ENCODE measurements at places on chromosomes 12 and 14.
A peak's percentile ranks its signal among the peaks of the same experiment; 100 is the strongest.

- no peak for DNase-seq
These were observed 53.1 kb downstream of the FUT8 start for GRCh38 chr14:65465584-65465983.

DNA sequence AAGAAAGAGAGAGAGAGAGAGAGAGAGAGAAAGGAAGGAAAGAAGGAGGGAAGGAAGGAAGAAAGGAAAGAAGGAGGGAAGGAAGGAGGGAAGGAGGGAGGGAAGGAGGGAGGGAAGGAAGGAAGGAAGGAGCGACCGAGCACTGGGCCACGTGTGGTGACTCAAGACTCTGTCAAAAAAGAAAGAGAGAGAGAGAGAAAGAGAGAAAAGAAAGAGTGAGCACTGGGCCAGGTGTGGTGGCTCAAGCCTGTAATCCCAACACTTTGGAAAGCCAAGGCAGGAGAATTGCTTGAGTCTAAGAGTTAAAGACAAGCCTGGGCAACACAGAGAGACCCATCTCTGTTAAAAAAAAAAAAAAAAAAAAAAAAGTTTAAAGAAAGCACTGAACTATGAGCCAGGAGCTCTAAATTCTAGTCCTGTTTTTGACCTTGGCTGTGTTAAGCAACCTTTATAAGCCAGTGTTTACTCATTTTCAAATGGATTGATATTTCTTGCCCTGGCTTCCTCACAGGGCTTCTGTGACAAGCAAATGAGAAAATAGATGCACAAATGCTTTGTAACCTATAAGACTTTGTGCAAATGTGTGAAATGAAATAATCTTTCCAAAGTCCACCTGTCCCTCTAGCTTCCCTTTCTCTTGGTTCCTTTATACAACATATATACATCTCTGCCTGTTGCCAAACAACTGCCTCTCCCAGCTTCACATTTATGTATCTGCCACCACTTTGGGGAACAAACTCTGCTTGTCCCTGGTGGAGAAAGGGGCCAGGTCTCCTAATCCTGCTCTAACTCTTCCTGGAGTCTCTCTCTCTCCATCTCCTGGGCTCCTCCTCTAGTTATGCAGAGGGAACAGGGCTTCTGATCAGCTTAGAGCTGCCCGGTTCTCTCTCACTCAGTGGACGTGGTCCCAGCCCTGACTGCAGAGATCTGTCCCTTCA, 16.1 kb upstream of the PLEKHG6 start:
- no peak for DNase-seq

DNA sequence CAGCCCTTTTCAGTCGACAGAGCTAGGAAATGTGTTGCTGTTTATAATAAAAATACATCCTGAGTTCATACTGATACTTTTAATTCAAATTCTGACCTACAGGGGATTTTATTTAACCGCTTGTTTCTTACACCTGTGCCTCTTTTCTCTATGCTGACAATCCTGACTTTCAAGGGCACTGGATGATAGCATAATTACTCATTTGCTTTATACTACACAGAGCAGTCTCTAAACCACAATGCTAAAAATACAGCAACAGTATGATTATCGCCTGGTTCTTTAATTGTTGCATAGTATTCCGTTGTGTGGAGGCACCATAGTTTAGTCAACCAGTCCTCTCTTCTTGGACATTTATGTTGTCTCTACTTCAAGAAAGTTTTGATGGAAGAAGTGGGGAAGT, 372.9 kb downstream of the DPF3 start:
- DNase-seq, result no peak

GRCh38 chr12:121712461-121713256, at the start of gene TMEM120B:
TMEM120B (plus strand) TSS chr12:121712752; CDS start chr12:121712896, 144 bp downstream.
- DNase-seq, result peak; percentile 71

- DNase-seq, result no peak
These were observed 192.4 kb downstream of the PELI2 start for GRCh38 chr14:56310643-56311042.

- no peak for DNase-seq
These were observed 172.4 kb upstream of the NTF3 start for GRCh38 chr12:5259523-5259922.

DNA sequence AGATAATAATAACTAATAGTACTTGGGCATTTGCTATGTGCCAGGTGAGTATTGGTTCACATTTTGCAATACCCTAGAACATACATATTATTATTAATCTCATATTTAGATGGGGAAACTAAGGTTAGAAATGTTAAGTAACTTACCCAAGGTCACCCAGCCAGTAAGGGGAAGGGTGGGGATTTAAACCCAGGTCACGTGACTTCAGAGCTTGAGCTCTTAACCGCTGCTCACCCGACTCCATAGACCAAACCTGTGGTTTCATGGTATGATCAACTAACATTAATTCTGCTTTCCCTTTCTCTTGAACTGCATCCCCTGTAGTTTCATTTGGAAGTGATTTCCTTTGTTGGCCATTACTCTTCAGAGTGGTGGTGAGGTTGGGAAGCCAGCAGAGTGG, 242.3 kb downstream of the NRXN3 start:
- DNase-seq, result no peak

- no peak for DNase-seq
These were observed 17.8 kb downstream of the FBLN5 start for GRCh38 chr14:91929700-91930099.

DNA sequence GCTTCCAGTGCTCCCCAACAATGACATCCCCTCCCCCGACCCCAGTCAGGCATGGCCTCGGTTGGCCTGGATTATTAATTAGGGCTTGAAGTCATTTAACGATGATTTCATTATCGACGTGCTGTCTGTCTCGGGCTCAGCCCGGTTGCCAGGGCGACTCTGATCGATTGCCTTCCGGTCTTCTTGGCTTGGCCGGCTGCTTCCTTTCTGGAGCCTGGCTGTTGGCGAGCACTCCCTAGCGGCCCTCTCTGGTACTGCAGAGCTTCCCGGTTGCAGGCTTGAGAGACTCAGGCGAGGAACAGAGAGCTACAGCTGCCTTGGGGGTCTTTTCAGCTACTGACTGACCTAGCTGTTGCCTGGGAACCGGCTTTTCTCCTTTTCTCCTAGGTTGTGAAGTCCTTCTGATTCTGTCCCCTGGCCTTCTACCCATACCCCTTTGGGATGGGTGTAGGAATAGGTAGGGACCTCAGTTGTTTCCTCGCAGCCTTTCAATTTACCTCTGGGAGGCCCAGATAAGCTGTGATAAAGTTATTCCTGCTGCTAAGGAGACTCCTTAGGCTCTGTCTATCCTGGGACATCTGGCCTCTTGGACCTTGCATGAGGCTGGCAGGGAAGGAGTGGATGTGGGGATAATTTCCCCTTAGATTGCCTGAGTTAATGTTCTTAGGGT, 5.5 kb upstream of the CISTR start:
- DNase-seq, result peak; percentile 46

DNA sequence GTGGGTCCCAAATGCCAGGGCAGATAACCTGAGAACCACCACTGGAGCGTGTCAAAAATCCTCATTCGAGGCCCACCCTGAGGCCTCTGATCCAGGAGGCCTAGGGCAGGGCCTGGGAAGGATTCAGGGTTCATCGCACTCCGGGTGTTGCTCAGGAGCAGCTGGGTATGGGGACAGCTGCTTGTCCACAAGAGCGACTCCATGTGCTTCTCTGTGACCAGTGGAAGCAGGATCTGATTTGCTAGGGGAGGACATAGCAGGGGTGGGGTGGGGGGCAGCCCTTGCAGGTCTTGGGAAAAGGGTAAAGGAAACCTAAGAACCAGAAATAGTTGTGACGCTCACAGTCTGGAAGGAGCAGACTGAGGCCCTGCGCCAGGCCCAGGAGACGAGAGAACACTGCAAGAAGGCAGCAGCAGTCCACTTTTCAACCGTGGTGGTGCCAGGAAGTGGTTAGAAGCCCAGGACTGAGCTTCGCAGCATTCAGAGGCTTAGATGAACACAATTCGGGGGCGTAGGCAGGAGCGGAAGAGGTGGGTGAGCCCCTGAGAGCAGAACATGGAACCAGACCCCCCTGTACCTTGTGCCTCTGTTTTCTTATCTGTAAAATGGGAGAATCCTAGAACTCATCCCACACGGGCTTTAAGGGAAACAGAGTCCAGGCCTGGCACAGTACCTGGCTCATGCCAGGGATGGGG, 33.7 kb downstream of the ITPK1 start:
- DNase-seq, result peak; percentile 50

DNA sequence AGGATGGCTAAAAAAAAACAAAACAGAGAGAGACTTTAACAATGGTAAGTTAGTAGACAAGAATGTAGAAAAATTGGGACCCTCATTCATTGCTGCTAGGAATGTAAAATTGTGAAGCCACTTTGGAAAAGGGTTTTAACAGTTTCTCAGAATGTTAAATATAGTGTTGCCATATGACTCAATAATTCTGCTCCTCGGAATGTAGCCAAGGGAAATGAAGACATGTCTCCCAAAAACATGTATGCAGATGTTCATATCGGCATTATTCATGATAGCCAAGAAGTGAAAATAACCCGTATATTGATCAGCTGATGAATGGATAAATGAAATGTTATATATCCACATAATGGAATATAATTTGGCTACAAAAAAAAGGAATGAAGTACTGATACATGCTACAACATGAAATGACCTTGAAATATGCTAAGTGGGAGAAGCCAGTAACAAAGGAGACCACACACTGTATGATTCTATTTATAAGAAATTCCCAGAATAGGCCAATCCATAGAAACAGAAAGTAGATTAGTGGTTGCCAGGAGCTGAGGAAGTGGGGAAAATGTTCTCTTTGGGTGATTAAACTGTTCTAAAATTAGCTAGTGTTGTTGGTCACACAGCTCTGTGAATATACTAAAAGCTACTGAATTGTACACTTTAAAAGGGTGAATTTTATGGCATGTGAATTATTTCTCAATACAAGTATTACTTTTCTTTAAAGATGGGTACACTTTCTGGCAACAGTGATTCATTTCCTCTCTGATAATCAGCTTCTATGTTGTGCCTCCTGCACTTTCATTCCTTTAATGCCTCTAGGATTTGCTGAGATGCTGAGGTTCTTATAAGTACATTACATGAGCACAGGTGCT, 132.5 kb downstream of the DAAM1 start:
- DNase-seq, result no peak

GRCh38 chr12:91249054-91249453, 66.4 kb upstream of the DCN start:
- DNase-seq, result no peak

GRCh38 chr14:38197001-38197783, 10.5 kb upstream of the SSTR1 start:
- no peak for DNase-seq

- no peak for DNase-seq
These were observed 96.9 kb downstream of the EML5 start for GRCh38 chr14:88695870-88696269.

- DNase-seq, result no peak
These were observed 114.3 kb downstream of the FLRT2 start for GRCh38 chr14:85644211-85644610.

DNA sequence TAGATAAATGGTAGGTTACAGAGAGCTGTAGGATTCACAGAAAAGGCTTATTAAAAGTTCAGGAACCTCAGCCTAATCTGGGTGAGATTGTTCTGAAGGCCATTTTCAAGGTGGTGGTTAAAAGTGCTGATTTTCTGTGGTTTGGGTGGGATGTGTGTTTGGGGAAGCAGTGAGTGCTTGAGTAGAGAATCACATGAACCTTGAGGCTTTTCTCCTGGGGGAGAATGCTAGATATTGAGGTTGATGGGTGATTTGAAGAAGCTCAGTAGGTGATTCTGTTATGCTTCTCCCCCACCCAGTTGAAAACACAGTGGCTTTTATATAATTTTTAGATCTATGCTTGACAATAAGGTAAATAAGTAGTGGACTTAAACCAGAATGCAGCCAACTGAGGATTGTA, 420.9 kb downstream of the PCNX1 start:
- no peak for DNase-seq

GRCh38 chr14:31027847-31028246, 1.7 kb upstream of the STRN3 start:
- DNase-seq, result no peak

GRCh38 chr14:76891391-76891790, 65.2 kb downstream of the LRRC74A start:
- DNase-seq, result no peak

DNA sequence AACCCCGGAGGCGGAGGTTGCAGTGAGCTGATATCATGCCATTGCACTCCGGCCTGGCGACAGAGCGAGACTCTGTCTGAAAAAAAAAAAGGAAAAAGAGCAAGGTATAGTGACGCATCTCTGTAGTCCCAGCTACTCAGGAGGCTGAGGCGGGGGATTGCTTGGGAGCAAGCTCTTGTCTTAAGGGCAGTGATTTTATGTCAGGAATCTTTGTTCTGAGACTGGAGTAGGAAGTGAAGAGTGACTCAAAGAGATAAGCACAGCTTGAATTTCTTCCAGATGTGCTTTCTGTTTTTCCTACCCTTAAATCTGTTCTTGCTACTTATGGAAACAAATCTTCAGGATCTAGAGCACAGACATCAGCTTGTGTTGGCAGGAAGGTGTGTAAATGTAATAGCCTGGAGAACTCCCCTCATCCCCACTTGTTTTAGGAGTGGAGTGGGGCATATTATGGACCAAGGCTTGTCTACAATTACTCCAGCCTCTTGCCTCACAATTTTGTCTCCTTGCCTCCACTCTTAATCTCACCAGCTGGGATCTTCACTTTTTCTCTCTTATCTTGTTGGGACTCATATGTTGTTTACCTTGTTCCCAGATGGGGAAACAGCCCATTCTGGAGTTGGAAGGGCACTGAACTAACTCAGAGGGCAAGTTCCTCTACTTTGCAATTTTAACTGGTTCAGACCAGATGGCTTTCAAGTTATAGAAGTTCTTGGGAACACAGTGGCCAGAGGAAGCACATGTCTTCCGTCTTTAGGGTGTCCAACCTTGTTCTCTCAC, 7.5 kb downstream of the TMED2 start:
- no peak for DNase-seq

GRCh38 chr12:53927220-53928029, 11.2 kb upstream of the HOXC13 start:
- no peak for DNase-seq

- DNase-seq, result no peak
These were observed 77.6 kb downstream of the SLC2A13 start for GRCh38 chr12:40028296-40028695.

GRCh38 chr12:43425361-43425760, 126.6 kb downstream of the ADAMTS20 start:
- no peak for DNase-seq

DNA sequence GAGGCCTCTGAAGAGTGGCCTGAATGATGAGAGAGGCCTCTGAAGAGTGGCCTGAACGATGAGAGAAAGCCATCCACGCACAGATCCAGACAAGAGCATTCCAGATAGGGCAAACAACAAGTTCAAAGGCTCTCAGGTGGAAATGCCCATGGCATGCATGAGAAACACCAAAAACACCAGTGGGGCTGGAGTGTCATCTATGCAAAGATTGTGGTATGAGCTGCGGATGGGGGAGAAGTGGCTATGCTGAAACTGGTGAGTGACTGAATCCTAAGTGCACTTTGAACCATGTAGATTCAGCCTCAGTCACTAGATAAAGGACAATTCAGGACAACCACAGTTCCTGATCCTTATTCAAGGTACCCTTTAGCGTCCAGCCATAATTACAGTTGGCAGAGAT, 79.4 kb upstream of the GZMB start:
- DNase-seq, result no peak

- DNase-seq, result no peak
These were observed 8.5 kb downstream of the BTG1 start for GRCh38 chr12:92136965-92137721.

GRCh38 chr12:124867401-124867930, 3.8 kb upstream of the SCARB1 start:
- no peak for DNase-seq

GRCh38 chr14:37969511-37969979, 238.2 kb upstream of the SSTR1 start:
- DNase-seq, result no peak

GRCh38 chr14:74739293-74740030, 23.7 kb upstream of the YLPM1 start:
- DNase-seq, result no peak

- no peak for DNase-seq
These were observed 398.0 kb upstream of the FAR2 start for GRCh38 chr12:28750946-28751685.
